Stimulated activated CD4-positive, alpha-beta T cell treated with anti-CD3 and anti-CD28 coated beads, Interleukin-4, amount 100 ng/mL, for 48 hours (primary cell): ENCODE measurements at places on chromosomes 5 and 9.
A peak's percentile ranks its signal among the peaks of the same experiment; 100 is the strongest.

- DNase-seq, result no peak
These were observed 126.3 kb downstream of the HMHB1 start for GRCh38 chr5:143938230-143938629.

GRCh38 chr5:140113180-140113698 is 670 bp upstream of the PURA start:
- DNase-seq, result no peak

GRCh38 chr5:56450766-56451165 is 217.6 kb upstream of the ANKRD55 start:
- no peak for DNase-seq

DNA sequence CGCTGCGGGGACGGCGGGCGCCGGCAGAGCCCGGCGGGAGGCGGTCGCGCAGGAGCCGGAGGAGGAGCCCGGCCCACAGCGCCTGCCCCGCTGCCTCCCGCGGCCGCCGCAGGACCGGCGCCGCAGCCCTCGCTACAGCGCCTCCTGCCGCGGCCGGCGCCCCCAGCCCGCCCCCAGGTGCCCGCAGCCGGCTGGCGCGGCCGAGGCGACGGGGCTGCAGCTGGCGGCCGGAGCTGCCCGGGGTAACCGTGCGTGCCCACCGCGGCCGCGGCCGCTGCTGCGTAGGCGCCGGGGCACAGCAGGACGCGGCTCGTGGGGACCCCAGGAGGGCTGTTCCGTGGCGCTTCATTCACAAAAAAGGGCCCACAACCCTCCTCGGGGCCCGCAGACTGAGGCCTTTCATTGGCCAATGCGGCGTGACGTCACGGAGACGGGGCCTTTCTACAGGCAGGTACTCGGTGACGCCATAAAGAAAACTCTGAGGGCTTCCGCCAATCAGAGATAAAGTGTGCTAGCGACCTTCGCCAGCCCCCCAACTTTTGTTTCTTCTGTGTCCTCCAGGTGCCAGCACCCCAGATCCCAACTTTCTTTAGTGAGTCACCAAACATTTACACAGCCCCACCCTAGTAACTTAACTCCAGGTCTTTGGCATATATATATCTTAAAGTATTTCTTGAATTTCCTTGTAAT is at the start of gene CDC14B:
TSS of gene CDC14B (minus strand) at position 353 of the 690 bp plus-strand sequence. CDS start 465 bp downstream, outside the sequence.
- peak; percentile 71 for DNase-seq

DNA sequence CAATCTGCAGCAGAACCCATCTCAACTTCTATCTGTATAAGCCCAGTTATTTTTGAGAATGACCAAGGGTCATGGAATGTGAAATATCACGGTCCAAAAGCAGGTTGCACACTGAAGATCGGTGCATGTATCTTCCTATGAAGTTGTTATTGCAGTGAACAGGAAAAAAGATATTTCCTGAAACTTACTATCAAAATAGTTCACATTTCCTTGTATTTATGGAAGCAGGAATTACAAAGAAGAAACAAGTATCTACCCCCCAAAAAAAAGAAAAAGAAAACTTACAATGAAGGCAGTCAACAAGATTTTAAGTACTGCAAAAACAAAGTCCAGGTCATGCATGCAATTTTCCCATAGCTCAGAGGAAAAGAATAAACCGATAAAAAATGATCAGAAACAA is 70.0 kb downstream of the MPDZ start:
- DNase-seq, result no peak

GRCh38 chr5:16853518-16853917 is 82.6 kb downstream of the MYO10 start:
- DNase-seq, result no peak

- DNase-seq, result no peak
These were observed 889.3 kb downstream of the MAT2B start for GRCh38 chr5:164394686-164395194.
